Pericardium fibroblast (primary cell): ENCODE measurements at places on chromosomes 6 and 20. TPM values are rescaled to one million over a fixed set of nuclear protein-coding genes. Genes with fewer than 3 reads are reported as not detected.

Gene ENPP1
- 1.4 and 5.5 TPM in 2 replicates for total RNA-seq

Gene GTSF1L
- not detected in 2 replicates for total RNA-seq

Gene MLN
- not detected in 2 replicates for total RNA-seq

Gene SNX14
- 52.5 and 64.8 TPM in 2 replicates for total RNA-seq

Gene TREML2
- not detected in 2 replicates for total RNA-seq

Gene MCHR2
- not detected in 2 replicates for total RNA-seq

Gene SPDEF
- total RNA-seq, result not detected in 2 replicates

Gene HCRTR2
- total RNA-seq, result 0.12 TPM in 1 of 2 replicates, not detected in the other

Gene EYS
- total RNA-seq, result not detected in 2 replicates

Gene NRN1
- total RNA-seq, result 1.2 TPM in 1 of 2 replicates, not detected in the other

Gene TRIM40
- not detected in 2 replicates for total RNA-seq

Gene SLC22A2
- total RNA-seq, result not detected in 2 replicates

Gene ESF1
- 5.6 and 8.3 TPM in 2 replicates for total RNA-seq

Gene RING1
- total RNA-seq, result 12.3 and 12.8 TPM in 2 replicates

Gene FOXC1
- 5.4 and 7.8 TPM in 2 replicates for total RNA-seq

Gene HAO1
- total RNA-seq, result not detected in 2 replicates

Gene GNAS-AS1
- 0.47 TPM in 1 of 2 replicates, not detected in the other for total RNA-seq

Gene CST2
- not detected in 2 replicates for total RNA-seq

Gene TNXB
- 108 and 240 TPM in 2 replicates for total RNA-seq

Gene TPD52L2
- 129 and 137 TPM in 2 replicates for total RNA-seq

Gene TSBP1
- not detected in 2 replicates for total RNA-seq

Gene RBPJL
- not detected in 2 replicates for total RNA-seq

Gene ECT2L
- not detected in 2 replicates for total RNA-seq

Gene HLA-DQB2
- total RNA-seq, result not detected in 2 replicates

Gene CD24
- 0.34 and 7.5 TPM in 2 replicates for total RNA-seq

Gene ZNF391
- total RNA-seq, result 1.1 and 10.0 TPM in 2 replicates

Gene COL11A2
- total RNA-seq, result under 0.01 and 0.09 TPM in 2 replicates

Gene COL9A3
- total RNA-seq, result 55.6 and 133 TPM in 2 replicates

Gene ELOVL5
- 103 TPM in 2 replicates for total RNA-seq

Gene C6orf141
- 1.0 and 1.3 TPM in 2 replicates for total RNA-seq

Gene COL19A1
- under 0.01 TPM in 1 of 2 replicates, not detected in the other for total RNA-seq

Gene ENPP3
- not detected in 2 replicates for total RNA-seq

Gene GJA10
- not detected in 2 replicates for total RNA-seq

Gene IMPG1
- total RNA-seq, result not detected in 2 replicates

Gene SLPI
- 1.7 and 19.5 TPM in 2 replicates for total RNA-seq

Gene SAMD3
- total RNA-seq, result 2.8 TPM in 1 of 2 replicates, not detected in the other

Gene MUC22
- total RNA-seq, result not detected in 2 replicates

Gene LTB
- 0.17 TPM in 1 of 2 replicates, not detected in the other for total RNA-seq

Gene LINC00237
- total RNA-seq, result not detected in 2 replicates

Gene MMUT
- 8.1 and 8.6 TPM in 2 replicates for total RNA-seq

Gene FNDC1
- total RNA-seq, result 0.17 and 0.82 TPM in 2 replicates

Gene SNX9
- 34.8 and 36.5 TPM in 2 replicates for total RNA-seq

Gene SLC16A10
- not detected in 2 replicates for total RNA-seq

Gene ZNF311
- 0.26 and 1.8 TPM in 2 replicates for total RNA-seq

Gene CCDC170
- total RNA-seq, result 0.94 TPM in 1 of 2 replicates, not detected in the other

Gene ALDH8A1
- total RNA-seq, result 0.09 TPM in 1 of 2 replicates, not detected in the other

Gene MRPS18B
- total RNA-seq, result 43.6 and 48.1 TPM in 2 replicates

Gene CALHM4
- not detected in 2 replicates for total RNA-seq

Gene IPCEF1
- total RNA-seq, result 0.58 TPM in 1 of 2 replicates, not detected in the other

Gene MAP1LC3A
- 84.7 and 125 TPM in 2 replicates for total RNA-seq

Gene VGLL2
- total RNA-seq, result 0.17 TPM in 1 of 2 replicates, not detected in the other

Gene SUMO4
- 3.2 TPM in 1 of 2 replicates, not detected in the other for total RNA-seq
